Stimulated activated CD4-positive, alpha-beta T cell treated with anti-CD3 and anti-CD28 coated beads, TNF-alpha, amount 100 ng/mL, for 1 hour (primary cell): ENCODE measurements at places on chromosomes 3 and 15.

GRCh38 chr15:73992594-73992898, 451 bp upstream of the STOML1 start:
- no peak for DNase-seq

DNA sequence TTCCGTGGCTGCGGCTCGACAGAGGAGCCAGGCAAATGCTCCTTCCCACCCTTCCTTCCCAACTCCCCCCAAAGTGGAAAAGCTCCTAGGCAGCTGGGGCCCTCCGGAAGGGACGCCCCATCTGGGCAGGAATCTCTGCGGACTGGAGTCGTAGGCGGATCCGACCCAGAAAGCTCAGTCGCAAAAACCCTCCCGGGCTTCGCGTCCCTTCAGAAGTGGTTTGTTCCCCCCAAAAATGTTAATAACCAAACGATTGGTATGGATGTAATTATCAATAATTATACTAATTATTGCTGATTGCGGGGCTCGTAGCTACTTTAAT, 3.8 kb downstream of the RNU6-1 start:
- no peak for DNase-seq

GRCh38 chr15:67957435-67958132, 96.5 kb upstream of the PIAS1 start:
- no peak for DNase-seq

DNA sequence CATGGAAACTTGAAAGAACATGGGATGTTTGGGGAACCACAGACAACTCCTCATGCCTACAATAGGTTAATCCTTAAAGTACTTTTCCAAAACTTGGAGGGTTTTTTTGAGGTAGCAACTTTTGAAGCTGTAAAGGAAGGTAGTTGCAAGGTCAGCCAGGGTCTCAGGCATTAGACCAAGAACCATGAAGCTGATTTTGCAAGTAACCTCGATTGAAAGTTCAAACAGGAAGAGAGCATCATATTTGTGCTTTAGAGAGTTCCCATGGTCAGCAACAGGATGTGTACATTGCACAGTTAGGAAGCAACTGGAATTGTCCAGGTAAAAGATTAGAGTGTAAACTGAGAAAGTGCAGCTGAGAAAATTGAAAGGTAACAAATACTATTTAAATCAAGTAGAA, 199.8 kb upstream of the NR2F2 start:
- no peak for DNase-seq
